Umbilical cord (tissue), 2 donors: ENCODE measurements at places on chromosomes 2 and 18. TPM values are rescaled to one million over a fixed set of nuclear protein-coding genes. Genes with fewer than 3 reads are reported as not detected.

Gene FABP1
- 0.24 TPM for total RNA-seq

Gene NCKAP5
- total RNA-seq: 7.9 TPM

DNA sequence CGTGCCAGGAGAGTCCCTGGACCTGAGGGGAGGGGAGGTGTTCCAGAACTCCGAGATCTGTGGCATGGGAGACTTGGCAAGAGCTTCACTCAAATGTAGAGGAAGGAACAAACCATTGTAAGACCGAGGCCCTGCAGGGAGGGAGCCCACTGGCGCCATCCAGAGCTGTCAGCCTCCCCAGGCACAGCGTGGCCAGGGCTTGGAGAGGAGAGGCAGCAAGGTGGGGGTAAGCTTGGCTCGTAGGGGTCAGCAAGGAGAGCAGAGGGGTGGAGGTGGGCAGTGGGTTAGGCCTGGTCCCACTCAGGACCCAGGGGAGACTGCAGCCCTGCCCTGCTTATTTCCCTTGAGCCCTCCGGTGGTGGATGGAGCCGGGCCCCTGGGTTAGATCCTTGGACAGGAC is 3.6 kb downstream of the TMEM177 start:
- DNase-seq: no peak

DNA sequence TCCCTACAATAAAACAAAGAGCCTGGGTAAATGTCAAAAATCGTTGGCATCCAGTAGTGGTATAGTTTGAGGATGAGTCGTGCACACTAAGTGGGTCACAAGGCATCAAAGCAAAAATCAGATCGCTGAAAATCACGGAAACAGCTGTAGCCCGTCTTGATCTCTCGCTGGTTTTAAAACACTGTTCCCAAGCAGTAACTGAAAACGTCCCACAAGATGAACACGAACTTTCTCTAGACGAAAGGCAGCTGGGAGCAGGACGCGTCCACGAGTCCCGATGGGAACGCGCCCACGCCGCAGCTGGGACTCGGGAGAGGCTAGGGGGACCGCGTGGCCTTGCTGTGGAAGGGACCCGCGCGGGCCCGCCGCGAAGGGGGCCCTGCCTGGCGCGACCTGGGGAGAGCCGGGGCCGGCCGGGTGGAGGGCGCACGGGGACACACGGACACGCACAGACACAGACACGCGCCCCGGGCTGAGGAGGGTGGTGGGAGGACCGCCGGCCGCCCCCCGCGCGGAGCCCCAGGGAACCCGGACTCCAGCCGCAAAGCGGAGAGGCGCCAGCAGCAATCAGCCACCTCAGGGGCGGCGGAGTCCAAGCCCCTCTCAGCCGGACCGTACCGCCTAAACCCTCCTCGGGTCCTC is 651 bp downstream of the STK17B start:
- peak; percentile 59 for DNase-seq

DNA sequence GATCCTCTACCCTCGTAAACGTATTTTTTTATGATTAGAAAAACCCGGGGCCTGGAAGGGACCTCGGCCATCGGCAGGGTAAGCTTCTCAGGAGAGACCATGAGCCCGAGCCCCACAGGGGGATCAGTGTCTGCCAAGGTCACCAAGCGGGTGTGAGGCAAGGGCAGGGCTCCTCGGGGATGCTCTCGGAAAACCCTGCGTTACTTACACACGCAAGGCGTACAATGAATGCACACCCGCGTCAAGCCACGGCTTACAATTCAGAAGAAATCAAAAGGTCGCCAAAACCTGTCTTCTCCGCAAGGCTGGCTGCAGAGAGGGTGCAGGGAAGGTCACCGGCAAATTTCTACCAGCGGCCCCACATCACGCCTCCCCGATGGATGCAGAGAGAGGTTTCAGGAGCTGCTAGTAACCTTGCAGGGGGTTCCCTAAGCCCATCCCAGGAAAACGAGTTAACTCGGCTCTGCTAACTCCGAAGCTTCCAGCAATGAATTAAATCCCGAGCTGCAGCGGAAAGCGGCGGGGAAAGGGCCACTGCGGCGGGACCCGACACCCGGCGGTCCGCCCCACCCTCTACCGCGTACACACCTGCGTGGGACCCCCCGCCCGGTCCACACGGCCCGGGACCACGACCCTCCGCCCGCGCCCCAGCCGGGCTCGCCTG is 638 bp downstream of the ST3GAL5 start:
- DNase-seq: no peak
